CD4-positive, alpha-beta T cell treated with Interferon alpha-2 for 1 hour (primary cell): ENCODE measurements at places on chromosomes 2 and 18.

GRCh38 chr18:54878659-54879358 lies 50.5 kb downstream of the RAB27B start:
- DNase-seq: no peak

- DNase-seq: no peak
Observed at GRCh38 chr2:29119211-29119610, 4.0 kb downstream of the CLIP4 start.

- peak; percentile 65 for DNase-seq
Observed at GRCh38 chr2:232761301-232761907, 15.0 kb downstream of the KCNJ13 start.

DNA sequence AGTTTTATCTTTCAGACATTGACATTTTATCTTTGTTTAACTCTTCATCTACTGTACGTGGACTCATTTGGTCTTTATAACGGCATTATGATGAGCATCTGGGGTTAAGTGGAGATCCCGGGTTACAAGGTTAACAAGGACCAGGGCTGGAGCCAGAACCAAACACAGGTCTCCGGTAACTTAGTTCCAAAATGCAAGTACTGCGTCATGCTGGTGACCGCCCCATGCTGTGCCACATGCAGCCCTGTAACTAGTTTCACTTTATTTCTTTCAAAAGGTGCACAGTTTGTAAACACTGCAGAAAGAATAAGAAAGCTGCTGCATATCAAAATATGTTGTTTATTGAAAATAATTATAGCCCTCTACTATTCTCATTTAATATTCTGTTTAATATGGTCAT lies 3.1 kb downstream of the SLC5A7 start:
- DNase-seq: no peak

DNA sequence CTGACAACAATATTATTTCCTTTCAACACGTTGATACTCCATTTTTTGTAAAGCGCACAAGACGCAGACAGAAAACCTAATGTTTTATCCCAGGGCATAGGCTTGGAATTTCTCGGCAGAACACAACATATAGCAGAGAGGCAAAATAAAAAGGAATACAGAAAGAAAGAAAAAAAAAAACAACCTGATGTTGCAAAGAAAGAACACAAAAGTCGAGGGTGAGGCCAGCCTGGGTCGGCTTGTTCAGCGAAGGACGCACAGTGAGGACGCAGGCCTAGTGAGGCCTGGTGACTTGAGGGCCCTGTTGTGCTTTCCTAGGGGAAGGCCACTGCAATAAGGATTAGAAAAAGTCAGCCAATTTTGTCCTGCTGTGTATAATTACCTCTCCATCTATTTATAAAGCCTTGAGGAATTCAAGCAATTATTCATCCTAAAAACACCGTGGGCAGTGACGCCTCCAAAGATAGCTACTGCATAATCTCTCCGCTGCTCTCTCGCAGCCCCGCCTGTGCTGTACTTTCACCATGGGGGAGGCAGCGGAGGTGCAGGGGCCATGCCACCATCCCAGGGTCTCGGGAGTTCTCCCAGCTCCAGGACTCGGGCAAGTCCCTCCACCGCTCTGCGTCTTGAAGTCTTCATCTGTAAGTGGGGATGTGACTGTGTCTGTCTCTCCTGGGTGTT lies 61.9 kb upstream of the SH3RF3 start:
- no peak for DNase-seq

DNA sequence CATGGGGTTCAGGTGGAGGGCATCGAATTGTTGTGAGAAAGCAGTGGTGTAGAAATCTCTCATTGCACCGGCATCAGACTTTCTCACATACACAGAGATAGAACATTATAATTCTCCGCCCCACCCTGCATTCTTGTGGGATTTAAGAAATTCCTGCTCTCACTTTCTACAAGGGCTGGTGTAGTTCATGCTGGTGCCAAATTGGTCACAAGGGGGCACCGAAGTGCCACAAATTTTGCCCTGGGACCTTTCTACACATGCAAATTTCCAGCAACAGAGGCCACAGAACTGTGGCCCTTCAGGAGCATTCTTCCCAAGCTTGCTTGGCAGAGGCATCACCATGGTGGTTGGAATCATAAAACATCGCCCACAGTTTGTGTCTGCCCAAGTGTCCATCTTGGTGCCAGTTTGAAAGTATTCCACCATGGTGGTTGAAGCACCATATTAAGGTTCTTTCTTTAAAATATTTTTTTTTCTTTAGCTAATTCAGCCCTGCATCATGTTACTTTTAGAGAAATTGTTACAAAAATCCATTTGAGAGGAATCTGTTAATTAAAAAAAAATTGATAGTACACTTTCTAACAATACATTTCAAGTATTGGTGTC lies 521.2 kb upstream of the FANCL start:
- peak; percentile 20 for DNase-seq
